Left lung (tissue), 14 donors: ENCODE measurements at places on chromosomes 2 and 18. TPM values are rescaled to one million over a fixed set of nuclear protein-coding genes. Genes with fewer than 3 reads are reported as not detected.
A peak's percentile ranks its signal among the peaks of the same experiment; 100 is the strongest.

DNA sequence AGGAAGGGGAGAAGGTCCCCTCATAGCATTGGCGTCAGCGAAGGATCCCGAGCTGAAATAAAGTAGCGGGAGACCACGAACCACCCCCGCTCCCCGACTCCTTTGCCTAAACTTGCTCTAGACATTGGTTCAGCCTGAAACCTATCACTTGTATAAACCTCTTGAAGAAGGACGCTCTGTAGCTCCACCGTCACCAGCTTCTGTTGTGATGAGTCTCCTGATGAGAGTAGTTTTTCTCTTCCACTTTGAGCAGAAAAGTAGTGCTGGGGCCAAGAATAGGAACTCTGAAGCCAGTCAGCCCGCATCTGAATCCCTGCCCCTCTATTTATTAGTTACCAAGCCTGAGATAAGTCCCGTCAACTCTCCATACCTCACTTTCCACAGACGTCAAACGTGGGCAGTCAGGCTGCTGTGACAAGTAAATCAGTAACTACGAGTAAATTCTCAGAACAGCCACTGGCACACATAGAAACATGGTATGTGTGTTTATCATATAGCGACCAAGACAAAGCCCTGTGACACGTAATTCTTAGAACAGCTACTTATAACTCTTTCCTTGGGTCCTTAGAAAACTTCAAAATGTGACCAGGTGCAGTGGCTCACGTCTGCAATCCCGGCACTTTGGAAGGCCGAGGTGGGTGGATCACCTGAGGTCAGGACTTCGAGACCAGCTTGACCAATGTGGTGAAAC, 61.7 kb downstream of the CD226 start:
- H3K27me3 ChIP-seq: no peaks in the 10 kb centered on the region
- DNase-seq: no peak
- no peaks in the 10 kb centered on the region for H3K36me3 ChIP-seq
- no peak overlapping the region for H3K27ac ChIP-seq
- no peak overlapping the region for H3K4me3 ChIP-seq

GRCh38 chr18:58005011-58005410, 39.0 kb upstream of the NEDD4L start:
- no peaks in the 10 kb centered on the region for H3K27me3 ChIP-seq
- no peak for DNase-seq
- H3K36me3 ChIP-seq: no peaks in the 10 kb centered on the region
- no peaks in the 10 kb centered on the region for H3K4me1 ChIP-seq
- no peak overlapping the region for H3K27ac ChIP-seq

DNA sequence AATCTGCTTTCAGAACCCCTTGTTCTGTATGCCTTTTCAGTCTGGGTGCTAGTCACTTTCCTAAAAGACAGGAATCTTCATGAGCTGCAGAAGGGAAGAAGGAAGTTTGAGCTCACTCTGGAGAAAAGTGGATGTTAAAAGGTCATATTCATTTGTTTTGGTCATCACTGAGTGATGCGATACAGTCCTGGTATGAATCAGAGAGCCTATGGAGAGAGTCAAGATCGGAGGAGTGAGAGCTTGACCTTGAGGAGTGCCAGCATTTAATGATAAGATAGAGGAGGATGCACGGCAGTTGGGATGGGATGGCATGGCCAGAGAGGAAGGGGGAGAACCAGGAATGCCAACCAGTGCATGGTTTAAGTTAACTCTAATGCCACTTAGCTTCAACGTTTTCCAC, 19.6 kb downstream of the USP39 start:
- DNase-seq: no peak
- H3K27me3 ChIP-seq: no peaks in the 10 kb centered on the region
- no peaks in the 10 kb centered on the region for H3K4me1 ChIP-seq

- no peak for DNase-seq
- H3K4me3 ChIP-seq: no peak overlapping the region
- H3K27ac ChIP-seq: no peak overlapping the region
These were observed 209.5 kb downstream of the PIEZO2 start for GRCh38 chr18:10939822-10940221.

- DNase-seq: no peak
- H3K4me3 ChIP-seq: no peak overlapping the region
- H3K27ac ChIP-seq: no peak overlapping the region
- peaks cover 11% of the 10 kb centered on the region for H3K4me1 ChIP-seq
These were observed 32.6 kb upstream of the ANXA4 start for GRCh38 chr2:69709290-69709689.

DNA sequence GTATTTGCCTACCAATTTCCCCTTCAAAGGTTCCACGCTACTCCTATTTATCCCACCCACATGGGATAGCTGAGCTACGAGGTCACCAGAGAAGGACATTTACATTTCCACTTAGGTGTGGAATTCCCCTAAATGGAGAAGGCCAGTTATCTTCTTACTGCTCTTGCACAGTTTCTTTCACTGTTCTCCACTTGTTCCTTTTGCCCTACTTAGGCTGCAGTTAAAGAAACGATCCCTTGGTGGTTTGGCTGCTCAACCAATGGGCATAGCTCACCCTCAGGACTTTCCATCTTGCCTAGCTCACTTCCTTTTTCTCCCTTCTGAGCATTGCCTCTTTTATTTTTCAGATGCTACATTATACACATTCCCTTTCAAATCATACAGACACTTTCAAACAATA, 11.2 kb upstream of the NABP1 start:
- no peak overlapping the region for H3K27ac ChIP-seq
- no peak overlapping the region for H3K4me3 ChIP-seq
- no peaks in the 10 kb centered on the region for H3K27me3 ChIP-seq

DNA sequence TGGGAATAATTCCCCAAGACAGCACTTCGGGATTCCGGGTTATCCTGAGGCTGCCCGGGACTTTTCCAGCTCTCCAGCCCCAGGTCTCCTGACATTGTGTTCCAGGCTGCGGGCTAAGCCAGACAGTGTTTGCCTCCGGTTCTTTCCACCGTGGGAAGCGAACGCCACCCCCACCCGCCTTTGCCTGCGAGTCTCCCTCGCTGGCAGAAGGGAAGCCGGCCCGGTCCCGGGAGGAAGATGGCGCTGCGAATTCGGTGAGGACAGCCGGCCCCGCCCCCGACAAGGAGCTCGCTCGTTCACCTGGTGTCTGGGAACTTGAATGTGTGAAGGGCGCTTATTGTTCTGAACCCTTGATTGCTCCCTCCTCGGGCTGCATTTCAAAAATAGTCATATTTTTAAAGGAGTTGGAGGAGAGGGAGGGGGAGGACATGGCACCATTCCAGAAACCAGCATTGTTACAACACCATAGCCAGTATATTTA, 2.9 kb downstream of the LRATD1 start:
- peaks cover 56% of the 10 kb centered on the region for H3K27me3 ChIP-seq
- no peaks in the 10 kb centered on the region for H3K36me3 ChIP-seq
- peak; percentile 90 for DNase-seq
- peak overlapping the region; percentile 72 for H3K27ac ChIP-seq
- H3K4me1 ChIP-seq: peaks cover 16% of the 10 kb centered on the region

DNA sequence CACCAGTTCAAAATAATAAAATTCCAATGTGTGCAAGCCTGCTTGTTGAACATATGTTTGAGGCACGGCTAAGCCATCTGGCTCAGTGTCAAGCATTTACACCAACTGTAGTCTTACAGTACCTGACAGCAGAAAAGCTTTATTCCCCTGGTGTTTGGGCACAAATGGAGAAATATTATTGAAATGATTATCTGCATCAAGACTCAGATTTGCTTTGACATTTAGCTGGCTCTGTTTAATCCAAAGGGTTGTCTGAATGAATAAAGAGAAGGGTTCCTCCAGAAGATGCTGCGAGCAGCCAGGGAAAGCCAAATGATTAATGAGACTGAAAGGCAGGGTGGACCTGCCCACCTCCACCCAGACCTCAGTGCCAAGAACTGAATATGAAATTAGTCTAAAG, 393.2 kb upstream of the GALNT5 start:
- DNase-seq: no peak
- no peaks in the 10 kb centered on the region for H3K27me3 ChIP-seq
- H3K4me1 ChIP-seq: no peaks in the 10 kb centered on the region
- no peak overlapping the region for H3K4me3 ChIP-seq
- H3K36me3 ChIP-seq: no peaks in the 10 kb centered on the region

GRCh38 chr2:10132043-10132575, 9.6 kb downstream of the RRM2 start:
- no peak overlapping the region for H3K4me3 ChIP-seq
- H3K27ac ChIP-seq: no peak overlapping the region
- H3K36me3 ChIP-seq: no peaks in the 10 kb centered on the region
- no peaks in the 10 kb centered on the region for H3K27me3 ChIP-seq

GRCh38 chr2:80591233-80591632, 286.7 kb upstream of the LRRTM1 start:
- no peak overlapping the region for H3K27ac ChIP-seq
- no peaks in the 10 kb centered on the region for H3K27me3 ChIP-seq
- no peak for DNase-seq

GRCh38 chr2:49616800-49617199, 462.5 kb upstream of the FSHR start:
- peak; percentile 7 for DNase-seq
- H3K4me1 ChIP-seq: no peaks in the 10 kb centered on the region
- no peak overlapping the region for H3K4me3 ChIP-seq
- no peak overlapping the region for H3K27ac ChIP-seq
- no peaks in the 10 kb centered on the region for H3K36me3 ChIP-seq

GRCh38 chr2:240396623-240397541, 38.6 kb upstream of the GPC1 start:
- DNase-seq: no peak
- no peak overlapping the region for H3K27ac ChIP-seq
- H3K27me3 ChIP-seq: no peaks in the 10 kb centered on the region
- no peak overlapping the region for H3K4me3 ChIP-seq
- no peaks in the 10 kb centered on the region for H3K4me1 ChIP-seq

GRCh38 chr2:120477198-120477597, 131.3 kb downstream of the INHBB start:
- H3K36me3 ChIP-seq: no peaks in the 10 kb centered on the region
- H3K4me3 ChIP-seq: no peak overlapping the region
- DNase-seq: no peak
- H3K27ac ChIP-seq: no peak overlapping the region
- no peaks in the 10 kb centered on the region for H3K4me1 ChIP-seq
- no peaks in the 10 kb centered on the region for H3K27me3 ChIP-seq

- peak overlapping the region; percentile 28 for H3K27ac ChIP-seq
- peaks cover 14% of the 10 kb centered on the region for H3K4me1 ChIP-seq
- no peaks in the 10 kb centered on the region for H3K36me3 ChIP-seq
- no peak for DNase-seq
- no peaks in the 10 kb centered on the region for H3K27me3 ChIP-seq
These were observed 159.1 kb upstream of the ALPP start for GRCh38 chr2:232219496-232219870.

DNA sequence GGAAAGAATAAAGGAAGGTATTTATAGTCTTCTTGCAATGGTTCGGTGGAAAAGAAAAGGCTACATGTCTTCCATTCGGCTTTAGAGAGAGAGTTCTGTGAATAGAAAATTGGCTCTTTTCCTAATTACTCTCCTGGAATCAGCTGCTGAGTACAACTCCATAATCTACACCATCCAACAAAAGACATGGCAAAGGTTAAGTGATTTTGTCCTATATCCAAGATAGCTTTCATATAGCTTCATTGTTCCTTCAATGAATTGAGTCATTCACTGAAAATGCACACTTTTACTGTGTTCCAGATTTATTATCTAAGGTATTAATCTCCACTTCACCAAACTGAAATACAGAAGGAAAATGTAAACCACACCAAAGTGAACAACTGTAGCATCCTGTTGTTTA, 514.5 kb downstream of the LRRTM4 start:
- DNase-seq: no peak
- no peak overlapping the region for H3K4me3 ChIP-seq
- H3K4me1 ChIP-seq: no peaks in the 10 kb centered on the region

GRCh38 chr2:205698286-205699268, 16.3 kb downstream of the NRP2 start:
- peaks cover 19% of the 10 kb centered on the region for H3K4me1 ChIP-seq
- H3K4me3 ChIP-seq: no peak overlapping the region
- no peak for DNase-seq
- peak overlapping the region; percentile 79 for H3K27ac ChIP-seq
- peaks cover 23% of the 10 kb centered on the region for H3K36me3 ChIP-seq
- H3K27me3 ChIP-seq: no peaks in the 10 kb centered on the region

DNA sequence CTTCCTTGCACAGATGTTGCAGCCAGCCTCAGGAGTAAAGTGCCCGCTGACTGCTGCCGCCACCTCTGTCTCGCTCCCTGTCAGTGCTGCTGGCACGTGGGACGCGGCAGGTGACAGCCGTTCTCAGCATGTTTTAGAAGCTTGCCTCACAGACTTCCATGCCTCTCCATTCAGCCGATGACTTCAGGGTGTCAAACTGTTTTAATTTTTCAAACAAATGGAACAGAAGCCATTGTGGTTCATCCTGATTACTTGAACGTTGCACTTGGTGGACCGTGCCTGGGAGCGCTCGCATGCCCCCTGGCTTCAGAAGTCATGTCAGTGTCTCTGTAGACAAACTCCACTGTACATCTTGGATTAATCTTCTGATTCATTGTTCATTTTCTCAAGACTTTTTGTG, 62.7 kb upstream of the EML6 start:
- H3K27ac ChIP-seq: peak overlapping the region; percentile 18
- H3K27me3 ChIP-seq: no peaks in the 10 kb centered on the region
- peaks cover 22% of the 10 kb centered on the region for H3K4me1 ChIP-seq
- no peak overlapping the region for H3K4me3 ChIP-seq

- H3K36me3 ChIP-seq: peaks cover 56% of the 10 kb centered on the region
- H3K27ac ChIP-seq: no peak overlapping the region
- H3K27me3 ChIP-seq: no peaks in the 10 kb centered on the region
- H3K4me1 ChIP-seq: peaks cover 5% of the 10 kb centered on the region
These were observed 29.8 kb downstream of the CDC42EP3 start for GRCh38 chr2:37641582-37642171.

DNA sequence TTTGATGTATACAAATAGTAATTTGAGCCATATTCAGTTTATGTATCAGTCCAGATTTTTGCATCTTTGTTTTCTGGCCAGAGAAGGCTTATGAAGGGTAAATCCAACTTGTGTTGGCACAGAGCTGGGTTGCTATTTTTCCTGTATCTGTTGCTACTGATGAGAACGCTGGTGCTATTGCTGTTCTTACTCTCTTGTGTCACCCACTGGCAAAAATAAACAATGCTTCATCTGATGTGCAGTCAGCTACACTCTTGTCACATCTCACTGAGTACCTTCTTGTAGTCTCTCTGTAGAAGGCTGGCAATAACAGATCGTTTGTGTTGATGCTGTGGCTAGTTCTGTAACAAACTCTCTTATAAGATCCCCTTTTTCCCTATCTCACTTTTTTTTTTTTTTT, 323.4 kb downstream of the CDH19 start:
- H3K4me3 ChIP-seq: no peak overlapping the region
- H3K36me3 ChIP-seq: no peaks in the 10 kb centered on the region
- no peak overlapping the region for H3K27ac ChIP-seq
- DNase-seq: no peak

COA5 gene
- total RNA-seq: 24.3 TPM

CTDP1 gene
- total RNA-seq: 18.5 TPM

CD226 gene
- 4.6 TPM for total RNA-seq

MYOM1 gene
- 1.7 TPM for total RNA-seq
